ENCODE measurements at places on chromosomes 5 and 9.

DNA sequence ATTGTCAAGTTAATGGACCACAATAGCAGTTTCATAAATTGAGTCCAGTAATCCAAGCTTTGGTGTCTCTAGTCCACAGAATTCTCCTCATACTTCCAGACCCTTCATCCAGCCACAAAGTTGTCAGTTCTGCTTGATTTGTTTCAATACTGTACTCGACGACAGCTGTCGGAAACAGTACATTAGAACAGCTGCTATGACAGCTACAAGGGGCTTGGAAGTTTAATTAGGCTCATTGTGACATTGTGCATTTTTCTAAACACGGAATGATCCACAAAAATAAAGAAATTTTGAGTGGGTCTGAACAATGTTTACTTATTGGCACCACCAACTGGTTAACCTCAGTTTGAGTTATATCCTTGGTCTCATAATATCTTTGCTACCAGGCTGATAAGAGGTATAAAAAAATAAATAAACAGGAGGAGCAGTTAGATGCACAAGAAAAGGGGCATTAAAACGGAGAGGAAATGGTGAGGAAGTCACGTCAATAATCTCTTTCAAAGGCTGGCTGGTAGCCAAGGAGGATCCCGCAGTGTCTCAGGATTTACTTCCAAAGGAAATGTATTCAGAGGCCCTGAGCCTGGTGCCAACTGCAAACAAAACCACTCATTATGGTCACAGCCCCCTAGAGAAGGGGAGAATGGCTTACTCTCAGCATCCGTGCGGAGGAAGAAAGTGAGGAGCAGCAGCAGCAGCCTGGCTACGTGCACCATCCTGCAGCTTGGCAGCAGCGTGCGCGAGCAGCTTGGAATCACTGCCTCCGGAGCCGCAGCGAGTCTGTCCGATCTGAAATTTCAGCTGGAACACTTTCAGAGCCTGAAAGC, 933.8 kb upstream of the DMAC1 start:
- peak; percentile 35 for DNase-seq

DNA sequence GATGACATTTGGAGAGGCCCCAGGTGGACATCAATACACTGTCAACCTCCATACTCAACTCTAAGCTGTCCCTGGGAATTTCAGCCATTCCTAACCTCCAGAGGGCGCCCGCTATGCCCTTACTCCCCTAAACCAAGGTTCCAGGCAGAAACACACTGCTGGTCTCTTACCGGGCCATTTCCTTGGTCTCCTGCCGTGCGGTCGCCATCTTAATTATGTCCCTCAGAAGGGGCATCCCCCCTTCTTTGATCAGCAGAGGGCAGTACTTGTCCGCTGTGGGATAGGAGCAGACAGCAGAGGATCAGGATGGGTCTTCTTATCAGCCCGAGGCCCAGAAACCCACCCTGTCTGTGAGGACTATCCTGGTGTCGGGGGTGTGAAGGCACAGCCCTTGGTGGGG, 9.3 kb upstream of the ZDHHC12 start:
- peak; percentile 82 for DNase-seq

DNA sequence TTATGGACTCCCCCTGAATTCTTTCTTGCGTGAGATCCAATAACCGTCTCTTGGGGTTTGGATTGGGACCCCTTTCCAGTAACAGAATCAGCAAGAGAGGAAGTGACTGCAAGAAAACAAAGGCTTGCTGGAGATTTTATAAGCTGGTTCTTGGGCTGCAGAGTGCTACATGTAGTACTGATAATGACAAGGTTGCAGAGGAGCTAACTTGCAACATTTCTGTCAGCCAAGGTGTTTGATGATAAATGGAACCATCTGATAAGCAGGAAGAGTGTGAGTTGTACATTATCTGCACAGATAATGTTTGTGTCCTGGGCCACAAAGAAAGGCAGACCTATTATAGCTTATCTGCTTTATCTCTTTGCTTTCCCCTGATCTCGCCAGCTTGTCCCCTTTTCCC, 37.1 kb downstream of the DNAJB5 start:
- no peak for DNase-seq

- no peak for DNase-seq
Measured at GRCh38 chr5:147179562-147180147, 55.2 kb upstream of the STK32A start.

DNA sequence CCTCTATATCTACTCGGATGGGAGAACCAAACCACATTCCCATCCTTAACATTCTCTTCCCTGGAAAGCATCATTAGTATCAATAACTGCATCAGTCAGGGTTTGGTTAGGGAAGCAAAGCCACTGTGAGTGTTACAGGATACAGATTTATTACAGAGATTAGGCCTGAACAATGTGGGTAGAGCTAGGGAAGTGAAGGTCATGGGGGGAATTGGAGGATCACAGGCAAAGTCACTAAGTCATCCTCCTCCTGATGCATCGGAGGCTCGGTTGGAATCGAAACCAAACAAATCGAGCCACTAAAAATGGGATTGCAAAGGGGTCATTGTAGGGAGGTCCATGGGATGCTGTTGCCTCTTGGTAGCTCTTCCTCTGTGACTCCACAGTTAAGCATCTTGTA, 61.8 kb upstream of the ZBTB43 start:
- DNase-seq, result no peak

- peak; percentile 13 for DNase-seq
Measured at GRCh38 chr5:41433552-41434181, 76.7 kb downstream of the PLCXD3 start.

- no peak for DNase-seq
Measured at GRCh38 chr5:2780421-2781171, 29.1 kb upstream of the IRX2 start.

Data from nephron progenitor cell (in vitro differentiated cells).